ENCODE measurements at places on chromosomes 4 and X.

- DNase-seq: no peak
Observed at GRCh38 chr4:58688568-58688967, 1578.4 kb upstream of the IGFBP7 start.

GRCh38 chr4:1726146-1726934, 5.0 kb downstream of the TACC3 start:
- DNase-seq: peak; percentile 85

- DNase-seq: no peak
Observed at GRCh38 chr4:152965611-152966010, 29.5 kb downstream of the FHDC1 start.

GRCh38 chrX:12868747-12869146, 1.9 kb downstream of the TLR7 start:
- DNase-seq: no peak

- no peak for DNase-seq
Observed at GRCh38 chr4:7547368-7548040, 112.8 kb upstream of the PSAPL1 start.

- DNase-seq: no peak
Observed at GRCh38 chrX:150094375-150094774, 156.1 kb upstream of the EOLA2 start.

DNA sequence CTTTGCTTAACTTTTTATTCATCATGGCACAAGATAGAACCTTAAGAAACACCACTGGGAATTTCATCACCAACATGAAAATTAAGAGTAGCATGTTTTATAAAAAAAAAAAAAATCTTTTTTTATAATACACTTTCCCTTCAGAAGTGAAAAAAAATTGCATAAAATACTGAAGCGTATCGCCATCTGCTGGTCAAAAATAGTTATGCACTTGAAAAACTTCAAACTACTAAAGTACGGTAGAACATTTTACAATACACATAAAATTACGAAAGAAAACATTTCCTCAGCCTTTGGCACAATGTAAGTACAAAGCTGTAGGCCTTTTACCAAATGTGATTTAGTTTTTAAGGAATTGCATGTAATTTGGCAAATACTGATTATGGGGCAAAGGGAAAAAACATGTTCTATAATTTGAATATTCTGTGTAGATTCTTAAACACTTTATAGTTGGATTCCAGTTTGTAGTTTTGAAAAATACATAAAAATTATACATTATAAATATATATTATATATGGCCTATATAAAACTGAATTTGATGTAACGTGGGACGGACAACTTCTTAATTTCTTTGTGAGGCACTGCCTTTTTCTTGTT, 26.5 kb downstream of the HCCS start:
- DNase-seq: no peak

DNA sequence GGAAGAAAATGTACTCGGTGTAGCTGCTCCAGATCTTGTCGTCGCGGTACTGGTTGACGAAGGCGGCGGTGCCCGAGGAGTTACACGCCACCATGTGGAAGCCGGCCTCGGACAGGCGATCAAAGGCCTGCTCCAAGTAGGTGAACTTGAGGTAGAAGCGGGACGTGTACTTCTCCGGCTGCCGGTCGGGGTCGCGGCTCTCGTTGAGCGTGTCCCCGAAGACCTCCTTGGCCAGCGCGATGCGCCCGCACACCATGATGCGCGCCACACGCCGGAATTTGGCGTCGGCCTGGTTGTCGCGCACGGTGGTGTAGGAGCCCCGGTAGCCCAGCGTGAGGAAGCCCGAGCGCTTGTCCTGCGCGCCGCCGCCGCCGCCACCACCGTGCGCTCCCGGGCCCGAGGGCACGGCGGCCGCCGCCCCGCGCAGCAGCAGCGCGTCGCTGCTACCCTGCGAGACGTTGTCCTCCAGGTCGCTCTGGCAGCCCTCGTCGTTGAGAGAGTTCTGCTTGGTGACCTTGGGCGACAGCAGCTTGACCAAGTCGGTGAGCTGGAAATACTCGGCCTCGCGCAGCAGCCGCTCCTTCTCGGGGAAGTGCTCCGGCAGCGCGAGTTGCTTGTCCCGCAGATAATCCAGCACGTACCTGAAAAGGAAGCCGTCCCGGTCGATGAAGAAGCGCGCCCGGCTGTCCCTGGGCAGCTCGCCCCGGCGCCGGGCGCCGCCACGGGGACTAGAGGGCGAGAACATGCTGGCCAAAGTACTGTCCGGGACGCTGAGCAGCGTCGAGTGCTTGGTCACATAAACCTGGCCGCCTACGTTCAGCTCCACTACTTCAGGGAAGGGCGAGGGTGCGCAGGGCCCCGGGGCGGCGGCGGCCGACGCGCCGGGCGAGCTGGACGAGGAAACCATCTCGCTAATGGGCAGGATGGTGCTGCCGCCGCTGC, 775 bp downstream of the KCTD8 start:
- peak; percentile 15 for DNase-seq

DNA sequence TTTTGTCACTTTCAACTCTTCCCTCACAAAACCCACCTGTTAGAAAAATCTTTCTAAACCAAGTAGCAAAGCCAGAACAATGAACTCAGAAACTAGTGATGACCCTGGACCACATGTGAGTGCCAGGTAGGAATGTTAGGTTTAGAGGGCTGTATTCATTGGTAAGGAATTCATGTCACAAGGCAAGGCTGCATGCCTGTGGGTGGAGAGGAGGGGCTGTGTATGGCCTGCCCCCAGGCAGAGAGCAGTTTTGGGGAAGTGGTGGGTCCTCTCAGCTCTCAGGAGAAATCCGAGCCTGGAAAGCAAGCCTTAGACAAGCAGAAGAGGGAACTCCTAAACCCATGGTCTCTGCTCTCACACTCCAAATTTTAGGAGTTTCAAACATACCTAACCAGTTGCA, 2.4 kb downstream of the RNF175 start:
- no peak for DNase-seq

- no peak for DNase-seq
Observed at GRCh38 chr4:17771284-17771908, 10.0 kb downstream of the FAM184B start.

- DNase-seq: no peak
Observed at GRCh38 chrX:153537080-153537479, 19.6 kb downstream of the ATP2B3 start.

DNA sequence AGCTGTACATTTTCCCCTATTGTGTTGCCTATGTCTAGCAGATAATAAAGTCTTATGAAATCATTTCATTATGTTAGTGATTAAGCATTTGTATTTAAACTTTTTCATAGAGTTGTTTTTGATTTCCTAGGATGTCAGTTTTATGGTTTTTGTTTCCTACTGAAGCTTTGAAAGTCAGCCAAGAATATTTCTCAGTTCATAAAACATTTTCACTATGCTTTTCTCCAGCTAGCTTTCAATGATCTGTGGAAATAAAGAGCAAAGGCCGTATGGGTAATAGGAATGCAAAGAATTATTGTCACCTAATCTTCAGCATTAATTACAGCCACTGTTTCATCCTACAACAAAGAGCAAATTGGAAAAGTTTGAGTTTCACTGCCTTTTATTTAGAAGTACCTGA, 145.7 kb upstream of the NUDT6 start:
- no peak for DNase-seq

DNA sequence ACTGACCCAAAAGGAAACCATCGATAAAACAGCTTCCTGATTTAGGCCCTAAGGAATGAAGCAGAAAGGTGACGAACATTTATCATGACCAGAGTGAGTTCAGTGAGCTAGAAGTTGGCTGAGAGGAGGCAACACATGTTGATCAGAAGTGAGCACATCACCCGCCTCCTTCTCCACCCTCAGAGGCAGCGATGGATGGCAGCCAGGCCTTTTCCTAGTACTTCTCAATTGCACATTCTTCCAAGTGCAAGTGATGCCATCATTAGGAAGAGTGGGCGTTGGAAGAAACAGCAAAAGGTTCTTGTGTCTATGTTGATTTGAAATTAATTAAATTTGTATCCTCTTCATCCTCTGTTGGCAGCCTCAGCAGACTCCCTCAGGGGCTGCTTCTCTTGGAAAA, 51.7 kb downstream of the TMEM154 start:
- no peak for DNase-seq

DNA sequence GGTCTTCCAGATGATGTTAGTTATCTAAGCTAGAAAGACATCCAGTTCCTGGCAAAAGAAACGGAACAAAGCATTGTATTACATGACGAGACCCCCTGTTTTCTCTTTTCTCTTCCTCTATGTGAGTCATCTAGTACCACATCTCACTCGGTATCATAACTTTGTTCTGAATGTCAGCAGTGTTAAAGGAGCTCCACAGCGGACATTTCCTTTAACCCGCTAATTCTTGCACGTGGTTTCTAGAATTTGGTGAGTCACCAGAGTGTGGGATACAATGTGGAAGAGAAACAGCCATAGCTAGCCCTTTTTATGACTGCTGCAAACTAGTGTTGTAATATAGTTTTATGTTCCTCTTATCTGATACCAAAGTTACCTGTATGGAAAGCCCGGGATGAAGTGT, 243.7 kb downstream of the TENM3 start:
- DNase-seq: no peak

DNA sequence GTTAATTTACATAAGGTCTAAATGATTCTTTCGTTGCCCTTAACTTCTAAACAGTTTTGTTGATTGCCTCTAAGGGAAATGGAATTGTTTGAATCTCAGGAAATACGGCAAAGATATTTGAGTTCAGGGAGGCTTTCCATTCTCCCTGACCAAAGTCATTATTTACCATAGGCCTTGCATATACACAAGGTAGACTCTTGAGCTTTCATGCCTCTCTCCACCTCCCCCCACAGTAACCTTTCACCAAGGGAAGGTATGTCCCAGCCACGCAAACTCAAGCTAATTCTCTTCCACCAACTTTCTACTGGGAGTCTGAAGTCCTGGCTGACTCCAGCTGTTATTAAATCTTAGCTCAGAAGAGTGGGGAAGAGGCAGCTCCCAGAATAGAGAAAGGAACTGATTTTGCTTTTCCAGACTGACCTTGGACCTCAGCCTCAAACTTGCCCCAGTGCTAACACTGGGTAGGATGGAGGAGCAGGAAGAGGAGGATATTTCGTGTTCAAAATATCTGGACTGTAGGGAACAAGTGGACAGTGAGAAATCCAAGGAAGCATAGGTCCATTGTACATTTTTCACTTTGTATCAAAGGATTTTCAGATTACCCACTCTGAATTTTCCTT, 1.4 kb downstream of the IGSF1 start:
- no peak for DNase-seq

GRCh38 chr4:153704522-153704921, 20.4 kb downstream of the TLR2 start:
- no peak for DNase-seq

DNA sequence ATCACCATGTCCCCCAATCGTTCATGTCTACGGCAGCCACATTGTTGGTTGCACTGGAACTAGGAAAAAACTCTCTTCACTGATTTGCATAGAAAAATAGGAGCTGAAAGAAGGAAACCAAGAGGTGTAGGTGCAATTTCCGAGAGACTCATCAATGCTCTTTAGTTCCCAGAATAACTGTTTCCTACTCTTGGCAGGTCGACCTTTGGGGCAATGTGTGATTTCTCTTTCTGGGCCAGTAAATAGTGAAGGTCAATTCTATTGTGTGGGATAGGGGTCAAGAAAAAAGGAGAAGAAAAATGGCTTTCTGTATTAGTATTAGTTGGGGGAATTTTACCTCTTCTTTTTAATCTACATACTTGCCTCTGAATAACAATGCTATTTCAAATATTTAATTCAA, 55.9 kb upstream of the PDE5A start:
- no peak for DNase-seq

GRCh38 chrX:12080265-12080664, 58.0 kb upstream of the FRMPD4 start:
- DNase-seq: no peak

DNA sequence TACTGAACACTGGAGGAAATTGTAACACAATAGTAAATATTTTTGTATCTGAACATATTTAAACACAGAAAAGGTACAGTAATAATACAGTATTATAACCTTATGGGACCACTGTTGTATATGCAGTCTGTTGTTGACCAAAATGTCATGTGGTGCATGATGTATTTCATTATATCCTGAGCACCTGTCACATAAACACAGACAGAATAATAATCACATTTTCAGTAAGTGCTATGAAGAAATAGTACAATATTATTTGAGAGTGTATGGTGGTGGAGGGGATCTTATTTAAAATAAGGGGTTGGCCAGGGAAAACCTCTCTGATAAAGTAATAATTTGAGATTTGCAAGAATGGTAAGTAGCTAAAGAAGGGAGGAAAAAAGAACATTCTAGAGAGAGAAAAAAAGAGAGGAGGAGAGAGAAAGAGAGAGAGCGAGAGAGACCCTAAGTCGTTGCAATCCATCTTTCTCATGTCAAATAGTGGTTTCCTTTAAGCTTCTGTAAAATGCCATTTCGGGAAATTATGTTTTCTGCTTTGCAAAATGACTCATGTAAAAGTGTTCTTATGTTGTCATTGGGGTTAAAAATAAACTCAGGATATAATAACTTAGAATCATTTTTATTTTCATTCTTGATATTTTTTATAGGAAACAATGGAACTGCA, 19.3 kb upstream of the CLNK start:
- no peak for DNase-seq

All from activated B cell treated with CpG ODN at 0.5 μM for 24 hours (primary cell).